Fibroblast of lung (primary cell): ENCODE measurements at places on chromosomes 2 and 18.

- DNase-seq: no peak
Measured at GRCh38 chr2:215808996-215809395, 204.4 kb downstream of the MREG start.

DNA sequence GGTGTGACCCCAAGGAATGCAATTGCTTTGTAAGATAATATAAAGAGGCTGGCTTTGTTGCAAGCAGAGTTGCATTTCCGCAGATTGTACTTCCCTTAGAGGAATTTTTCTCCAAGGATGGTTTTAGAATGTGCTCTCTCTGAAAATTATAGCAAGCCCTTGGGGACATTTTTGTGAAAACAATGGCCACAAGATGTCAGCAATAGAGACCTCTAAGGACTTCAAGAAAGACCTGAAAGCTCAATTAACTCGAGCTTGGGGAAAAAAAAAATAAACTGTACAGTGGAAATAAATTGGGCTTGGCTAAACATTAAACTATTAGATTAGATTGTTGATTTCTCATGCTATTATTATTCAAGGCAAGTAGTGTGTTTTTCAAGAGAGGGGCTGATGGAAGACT lies 81.3 kb upstream of the KYNU start:
- peak; percentile 4 for DNase-seq

GRCh38 chr18:63290166-63290820 lies 29.3 kb downstream of the BCL2 start:
- DNase-seq: no peak

GRCh38 chr2:86352727-86353221 lies 15.3 kb upstream of the REEP1 start:
- no peak for DNase-seq

DNA sequence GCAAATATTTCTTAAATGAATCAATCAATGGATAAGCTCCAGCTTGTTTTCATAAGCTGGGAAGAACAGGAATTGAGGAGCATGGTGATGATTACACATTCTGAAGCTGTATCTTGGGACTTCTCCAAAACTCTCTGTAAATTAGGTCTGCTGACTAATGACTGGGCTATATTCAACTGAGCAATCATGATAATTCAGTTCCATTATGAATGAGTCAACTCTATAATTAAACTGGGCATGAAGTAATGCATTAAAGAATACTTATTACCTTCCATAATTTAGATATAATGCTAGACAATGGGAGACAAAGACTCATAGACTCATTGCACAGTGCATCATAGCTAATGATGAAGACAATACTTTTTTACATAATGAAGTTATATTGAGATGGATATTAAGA lies 207.4 kb downstream of the CBLN2 start:
- peak; percentile 3 for DNase-seq

GRCh38 chr2:145751155-145751554 lies 1231.2 kb upstream of the ZEB2 start:
- no peak for DNase-seq

DNA sequence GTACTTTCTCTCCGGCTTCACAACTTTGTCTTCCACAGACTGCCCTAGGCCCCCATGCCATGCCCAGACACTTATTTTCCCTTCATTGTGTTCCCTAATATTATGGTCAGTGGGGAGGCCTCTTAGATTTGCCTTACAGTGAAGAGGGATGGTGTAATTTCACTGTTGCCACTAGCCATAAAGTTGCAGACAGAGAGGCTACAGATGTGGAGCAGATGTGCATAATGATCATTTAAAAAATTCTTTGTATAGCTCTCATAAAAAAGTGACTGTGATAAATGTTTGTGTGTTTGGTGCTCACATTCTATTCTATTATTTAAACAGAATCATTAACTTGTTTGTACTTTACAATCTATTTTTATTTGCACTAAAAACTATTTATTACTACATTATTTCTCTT lies 67.5 kb upstream of the FN1 start:
- no peak for DNase-seq

DNA sequence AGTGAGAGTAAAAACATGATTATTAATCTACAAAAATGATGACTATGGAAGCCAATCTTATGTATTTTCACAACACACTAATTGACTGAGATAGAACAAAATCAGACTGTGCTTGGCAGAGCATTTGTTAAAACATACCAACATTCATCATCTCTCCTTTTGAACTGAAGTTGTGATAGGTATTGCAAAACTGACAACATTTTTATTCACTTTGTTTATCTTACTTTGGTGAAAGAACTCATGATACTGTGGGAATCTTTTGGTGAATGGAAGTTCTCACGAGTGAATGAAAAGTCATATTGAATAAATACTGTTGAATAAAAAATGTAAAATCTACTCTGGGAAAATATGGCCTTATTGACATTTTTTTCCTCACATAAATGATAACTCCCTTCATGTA lies 1430.2 kb upstream of the PIK3C3 start:
- no peak for DNase-seq

- DNase-seq: no peak
Measured at GRCh38 chr2:196376984-196377877, 205.9 kb upstream of the STK17B start.
